Activated CD4-positive, alpha-beta T cell treated with anti-CD3 and anti-CD28 coated beads, Interleukin-2, amount 50 U/mL, for 48 hours (primary cell): ENCODE measurements at places on chromosomes 16 and 17.

GRCh38 chr16:89540557-89540956, 19.9 kb upstream of the RPL13 start:
- DNase-seq: no peak

DNA sequence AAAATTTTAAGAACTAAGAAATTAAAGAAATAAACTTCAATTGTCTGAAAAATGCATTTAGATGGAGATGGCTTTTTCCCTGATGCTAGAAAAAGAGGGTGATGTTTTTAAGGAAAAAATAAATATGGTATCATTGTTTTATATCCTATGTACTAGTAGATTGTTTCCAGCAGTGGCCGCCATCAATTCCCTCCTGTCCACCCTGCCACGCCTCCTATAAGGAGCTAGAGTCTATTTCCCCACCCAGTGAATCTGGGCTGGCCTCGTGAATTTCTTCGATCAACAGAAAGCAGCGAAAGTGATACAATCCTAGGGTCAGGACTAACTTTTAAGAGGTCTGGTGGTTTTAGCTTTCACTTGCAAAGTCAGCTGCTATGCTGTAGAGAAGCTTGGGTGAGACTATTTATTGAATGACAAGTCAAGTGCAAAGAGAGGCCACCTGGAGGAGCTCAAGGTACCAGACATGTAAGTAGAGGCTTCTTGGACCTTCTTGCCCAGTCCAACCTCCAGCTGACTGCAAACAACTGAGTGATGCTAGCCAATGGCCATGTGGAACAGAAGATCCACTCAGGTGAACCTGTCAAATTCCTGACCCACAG, 80.9 kb upstream of the MTMR4 start:
- DNase-seq: no peak

DNA sequence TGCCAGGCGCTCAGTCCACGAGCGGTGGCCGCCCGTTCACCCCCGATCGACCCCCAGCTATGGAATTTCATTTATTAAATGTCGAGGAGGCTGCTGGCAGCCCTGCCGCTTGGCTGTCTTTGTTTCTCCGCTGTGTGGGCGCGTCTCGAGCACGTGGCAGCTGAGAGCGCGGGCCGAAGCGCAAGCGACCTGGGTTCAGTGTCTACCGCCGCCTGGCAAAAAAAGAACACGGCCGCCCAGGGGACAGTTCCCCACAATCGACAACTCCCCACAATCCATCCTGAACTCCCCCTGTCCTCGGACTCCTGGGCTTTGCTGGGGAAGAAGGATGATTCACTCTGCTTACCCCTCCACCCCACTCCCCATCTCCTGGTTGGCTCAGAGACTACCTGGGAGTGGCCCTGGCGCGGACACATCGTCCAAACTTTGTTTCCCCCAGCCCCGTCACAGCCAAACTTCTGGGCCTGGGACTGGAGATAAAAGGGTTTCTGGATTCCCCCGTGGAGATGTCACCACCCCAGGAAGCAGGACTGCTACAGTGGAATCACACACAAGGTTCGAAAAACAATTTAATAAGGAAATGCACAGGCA, 1.7 kb upstream of the ANKRD13B start:
- peak; percentile 56 for DNase-seq

- no peak for DNase-seq
These were observed 232.0 kb downstream of the ENGASE start for GRCh38 chr17:79306424-79307318.

DNA sequence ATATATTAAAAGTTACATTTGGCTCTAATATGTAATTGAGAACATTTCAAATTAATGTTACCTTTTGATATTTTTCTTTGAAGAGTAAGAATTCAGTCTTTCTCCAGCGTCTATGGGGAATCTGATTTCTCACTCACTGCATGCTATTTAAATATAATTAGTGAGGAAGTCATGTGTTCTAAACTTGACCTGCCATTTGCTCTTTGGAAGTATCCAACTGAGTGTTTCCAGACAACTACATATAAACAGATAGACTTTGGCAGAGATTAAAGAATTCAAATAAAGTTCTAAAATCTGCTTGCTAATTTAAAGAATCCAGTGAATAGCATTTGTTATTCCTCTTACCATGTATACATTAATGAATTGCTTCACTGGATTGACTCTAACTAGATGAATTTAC, 23.5 kb downstream of the OMG start:
- no peak for DNase-seq

DNA sequence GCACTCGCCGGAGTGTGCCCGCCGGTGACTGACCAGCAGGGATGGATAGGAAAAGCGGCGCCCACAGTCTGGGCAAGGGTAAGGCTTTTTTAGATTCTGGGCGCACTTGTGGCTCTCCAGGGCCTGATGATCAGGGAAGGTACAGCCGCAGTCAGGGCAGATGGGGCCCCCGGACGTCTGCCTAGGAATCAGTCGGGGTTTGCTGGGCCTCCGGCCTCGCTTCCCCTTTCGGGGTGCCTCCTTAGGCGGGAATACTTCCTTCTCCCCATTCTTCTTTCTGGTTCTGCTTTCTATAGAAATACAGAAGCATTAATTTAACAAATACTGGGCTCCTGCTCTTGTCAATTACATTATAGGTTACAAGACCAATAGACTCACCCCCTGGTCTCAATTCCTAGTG, 5.0 kb downstream of the ZNF689 start:
- no peak for DNase-seq

- no peak for DNase-seq
These were observed 43.4 kb upstream of the SLC38A10 start for GRCh38 chr17:81338274-81339190.

- no peak for DNase-seq
These were observed 68.1 kb downstream of the GSG1L start for GRCh38 chr16:27995378-27995777.

GRCh38 chr16:50635505-50636392, 45.4 kb downstream of the SNX20 start:
- peak; percentile 23 for DNase-seq

DNA sequence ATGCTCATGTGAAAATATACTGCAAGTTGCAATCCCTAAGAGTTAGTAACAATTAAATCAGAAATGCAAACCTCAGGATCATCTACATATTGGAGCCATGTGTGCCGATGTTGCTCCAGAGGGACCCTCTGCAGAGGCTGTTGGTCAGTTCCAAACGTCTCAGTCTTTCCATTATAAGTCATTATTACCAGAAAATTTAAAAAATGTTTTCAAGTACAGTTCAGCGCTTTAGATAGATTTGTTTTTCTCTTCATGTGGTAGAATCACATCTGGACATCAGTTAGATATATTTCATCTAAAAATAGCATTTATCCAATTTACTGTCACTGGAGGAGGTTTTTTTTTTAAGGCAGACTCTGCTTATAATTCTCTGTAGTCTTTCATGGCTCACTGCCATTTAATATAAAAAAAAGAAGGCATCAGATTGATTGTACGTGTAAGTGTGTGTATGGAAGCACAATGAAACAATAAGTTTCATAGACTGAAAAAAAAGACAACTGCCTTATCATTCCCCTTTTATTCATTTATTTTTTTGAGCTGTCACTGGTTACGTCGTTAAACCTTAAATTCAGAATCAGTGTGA, 46.1 kb upstream of the MARCHF10 start:
- DNase-seq: no peak

DNA sequence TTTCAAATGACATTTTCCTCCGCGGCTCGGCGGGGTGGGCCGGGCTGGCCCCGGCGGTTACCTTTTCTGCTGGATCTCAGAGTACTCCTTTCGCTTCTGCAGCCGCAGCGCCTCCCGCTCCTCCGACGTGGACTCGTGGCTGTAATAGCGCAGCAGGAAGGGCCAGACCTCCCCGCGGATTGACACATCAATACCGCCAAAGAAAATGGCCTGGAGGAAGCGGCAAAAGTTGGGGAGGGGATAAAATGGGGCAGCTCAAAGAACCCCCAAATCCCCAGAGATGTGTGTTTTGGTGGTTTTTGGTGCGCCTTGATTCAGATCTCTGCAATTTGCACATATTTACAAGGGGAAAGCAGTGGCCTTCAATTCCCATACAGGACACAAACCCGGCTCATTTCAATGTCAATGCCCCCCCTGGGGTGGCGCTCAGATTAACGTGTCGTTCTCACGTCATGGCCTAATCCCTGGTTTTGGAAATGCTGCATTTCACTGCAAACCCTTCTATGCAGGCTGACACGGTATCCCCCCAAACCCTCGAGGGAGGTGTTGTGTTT, 85.9 kb downstream of the TBC1D16 start:
- DNase-seq: no peak

GRCh38 chr17:21286066-21286770, 1.7 kb downstream of the MAP2K3 start:
- DNase-seq: peak; percentile 49

GRCh38 chr16:73408311-73408710, 360.4 kb upstream of the ZFHX3 start:
- no peak for DNase-seq

GRCh38 chr16:66473051-66473571, 46.0 kb downstream of the BEAN1 start:
- no peak for DNase-seq

DNA sequence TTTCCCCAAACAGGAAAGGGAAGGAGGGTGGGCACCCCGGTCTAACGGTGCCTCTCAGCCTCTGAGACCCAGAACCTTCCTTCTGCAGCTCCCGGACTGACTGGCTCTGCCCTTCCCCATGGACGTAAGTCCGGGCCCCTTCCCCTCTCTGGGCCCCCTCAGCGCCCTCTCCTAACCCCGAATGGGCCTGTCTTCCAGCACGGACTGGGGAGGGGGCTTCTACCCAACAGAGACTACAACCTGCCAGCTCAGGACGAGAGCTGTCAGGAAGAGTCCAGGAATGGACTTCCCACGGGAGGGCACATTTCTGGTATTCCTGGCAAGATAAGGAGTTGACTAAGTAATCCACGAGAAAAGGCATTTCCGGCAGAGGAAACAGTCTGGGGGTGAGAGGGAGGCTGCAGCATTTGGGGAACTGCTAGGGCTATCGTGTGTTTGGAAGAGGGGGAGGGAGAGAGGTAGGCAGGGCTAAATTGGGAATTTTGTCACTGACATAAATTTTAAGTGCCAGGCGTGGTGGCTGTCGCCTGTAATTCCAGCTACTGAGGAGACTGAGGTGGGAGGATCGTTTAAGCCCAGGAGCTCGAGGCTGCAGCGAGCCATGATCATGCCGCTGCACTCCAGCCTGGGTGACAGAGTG, 12.1 kb upstream of the ALDOA start:
- DNase-seq: no peak
